Astrocyte of the spinal cord (primary cell): ENCODE measurements at places on chromosomes 5 and 9.
A peak's percentile ranks its signal among the peaks of the same experiment; 100 is the strongest.

DNA sequence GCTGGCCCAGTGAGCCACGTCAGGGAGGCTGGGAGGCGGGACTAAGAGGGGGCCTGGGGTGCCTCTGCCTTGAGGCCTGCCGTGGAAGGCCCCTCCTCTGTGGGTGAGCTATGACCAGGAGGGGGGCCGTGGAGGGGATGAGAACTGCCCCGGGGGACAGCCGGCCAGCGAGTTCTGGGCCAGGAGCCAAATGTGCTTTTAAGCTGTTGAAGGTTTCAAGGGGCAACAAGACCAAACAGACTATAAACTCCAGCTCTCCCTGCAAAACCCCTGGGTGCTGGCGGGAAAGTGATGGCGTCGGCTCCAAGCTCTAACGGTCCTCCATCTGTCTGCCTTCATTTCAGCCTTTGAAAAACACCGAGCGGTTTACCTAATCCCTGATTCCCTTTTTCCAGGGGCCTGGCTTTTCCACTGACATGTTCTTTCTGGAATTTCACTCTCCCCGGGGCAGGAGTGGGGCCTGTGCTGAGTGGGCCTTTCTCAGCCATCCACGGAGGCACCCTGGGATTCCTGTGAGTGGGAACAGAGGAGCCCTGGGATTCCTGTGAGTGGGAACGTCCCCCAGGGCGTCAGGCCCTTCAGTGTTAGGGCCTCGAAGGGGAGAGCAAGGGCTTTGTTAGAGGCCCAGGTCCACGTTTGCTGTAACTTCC is 65.6 kb downstream of the COL5A1 start:
- peak; percentile 93 for DNase-seq

DNA sequence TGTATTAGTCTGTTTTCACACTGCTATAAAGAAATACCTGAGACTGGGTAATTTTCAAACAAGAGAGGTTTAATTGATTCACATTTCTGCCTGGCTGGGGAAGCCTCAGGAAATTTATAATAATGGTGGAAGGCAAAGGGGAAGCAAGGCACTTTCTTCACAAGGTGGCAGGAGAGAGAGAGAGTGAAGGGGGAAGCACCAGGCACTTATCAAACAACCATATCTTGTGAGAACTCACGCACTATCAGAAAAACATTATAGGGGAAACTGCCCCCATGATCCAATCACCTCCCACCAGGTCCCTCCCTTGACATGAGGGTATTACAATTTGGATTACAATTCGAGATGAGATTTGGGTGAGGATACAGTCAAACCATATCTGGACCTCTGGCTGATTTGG is 34.7 kb downstream of the ADRB2 start:
- no peak for DNase-seq

GRCh38 chr5:103561685-103562452 is 720 bp downstream of the NUDT12 start:
- peak; percentile 2 for DNase-seq

DNA sequence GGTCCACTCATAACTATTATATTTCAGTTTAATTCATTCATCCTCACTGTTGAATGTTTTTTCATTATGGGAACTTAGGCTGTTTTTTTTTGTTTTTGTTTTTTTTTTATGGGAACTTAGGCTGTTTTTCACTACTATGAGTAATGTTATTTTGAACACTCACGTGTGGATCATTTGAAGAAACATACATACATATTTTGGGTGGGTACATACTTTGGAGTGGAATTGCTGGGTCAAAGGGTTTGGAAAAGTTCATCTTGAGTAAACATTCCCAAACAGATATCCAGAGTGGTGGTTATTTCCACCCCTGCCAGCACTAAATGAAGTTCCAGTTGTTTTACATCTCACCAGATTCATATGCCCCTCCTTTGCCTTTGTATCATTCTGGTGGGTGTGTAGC is 584.4 kb downstream of the PSAT1 start:
- DNase-seq, result no peak

DNA sequence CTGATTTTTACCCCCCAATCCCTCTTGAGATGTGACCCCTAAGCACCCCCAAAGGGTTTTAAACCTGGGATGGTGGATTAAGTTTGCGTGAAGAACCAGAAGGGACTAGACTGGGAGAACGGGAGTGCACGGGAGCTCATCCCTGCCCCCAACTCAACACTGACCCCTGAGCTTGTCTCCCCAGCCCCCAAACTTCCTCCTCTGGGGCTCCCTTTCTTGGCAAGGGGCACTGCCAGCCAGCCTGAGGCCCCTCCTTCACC is 5.0 kb upstream of the SET start:
- DNase-seq, result no peak
